ENCODE measurements at places on chromosomes 6 and 20.

GRCh38 chr20:33232486-33233072, 3.2 kb upstream of the BPIFA1 start:
- DNase-seq, result no peak

GRCh38 chr6:113161018-113161315, 696.2 kb upstream of the MARCKS start:
- no peak for DNase-seq

DNA sequence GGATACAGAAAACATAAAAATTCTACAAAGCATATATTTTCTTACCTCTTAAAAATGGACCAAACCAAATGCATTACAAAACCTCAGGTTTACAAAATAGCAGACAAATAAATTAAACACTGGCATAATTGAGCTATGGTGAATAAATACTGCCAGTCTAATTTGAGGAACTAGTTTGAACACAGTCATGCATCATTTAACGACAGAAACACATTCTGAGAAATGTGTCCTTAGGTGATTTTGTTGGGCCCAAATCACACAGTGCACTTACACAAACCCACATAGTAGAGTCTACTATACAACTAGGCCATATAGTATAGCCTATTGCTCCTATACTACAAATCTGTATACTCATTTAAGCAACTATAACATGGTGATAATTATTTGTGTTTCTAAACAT, 215.6 kb downstream of the FOXC1 start:
- DNase-seq, result no peak

- DNase-seq, result no peak
These were observed 41.7 kb downstream of the SLC23A2 start for GRCh38 chr20:4959592-4959991.

GRCh38 chr6:24524805-24525204, 30.0 kb downstream of the ALDH5A1 start:
- no peak for DNase-seq

DNA sequence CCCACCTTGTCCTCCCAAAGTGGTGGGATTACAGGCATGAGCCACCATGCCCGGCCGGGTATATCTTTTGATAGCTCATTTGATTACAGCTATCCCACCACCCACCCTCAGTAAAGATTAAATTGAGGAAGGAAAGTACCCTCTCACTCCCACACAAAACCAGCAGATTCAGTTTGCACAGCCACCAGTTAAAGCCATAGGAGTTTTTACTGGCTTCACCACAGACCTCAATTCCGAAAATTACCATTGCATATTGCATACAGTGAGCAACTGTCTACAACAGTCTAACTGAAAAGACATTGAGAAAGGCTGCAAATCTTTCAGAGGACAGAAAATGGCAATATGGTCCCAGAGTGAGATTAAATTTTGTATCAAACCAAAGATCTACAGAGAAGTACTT, 34.9 kb downstream of the ESF1 start:
- no peak for DNase-seq

GRCh38 chr6:52990342-52990741, 4.7 kb downstream of the GSTA4 start:
- DNase-seq, result no peak

DNA sequence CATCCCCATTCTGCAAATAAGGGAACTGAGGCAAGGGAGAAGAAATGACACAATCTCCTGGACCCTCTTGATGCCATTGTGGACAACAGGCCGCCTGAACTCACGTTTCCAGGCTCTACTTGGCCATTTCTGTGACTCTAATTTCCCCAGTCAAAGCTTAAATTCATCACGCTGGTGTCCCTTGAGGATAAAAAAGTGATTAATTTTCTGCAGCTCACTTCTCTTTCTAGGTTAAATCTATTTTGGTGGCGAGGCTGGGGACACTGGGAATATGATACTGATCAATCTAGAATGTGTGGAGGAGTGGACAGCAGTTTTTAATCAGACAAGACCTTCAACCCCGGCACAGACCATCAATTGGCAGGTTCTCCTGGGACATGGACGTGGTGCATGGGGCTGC, 168.2 kb upstream of the SULF2 start:
- no peak for DNase-seq

DNA sequence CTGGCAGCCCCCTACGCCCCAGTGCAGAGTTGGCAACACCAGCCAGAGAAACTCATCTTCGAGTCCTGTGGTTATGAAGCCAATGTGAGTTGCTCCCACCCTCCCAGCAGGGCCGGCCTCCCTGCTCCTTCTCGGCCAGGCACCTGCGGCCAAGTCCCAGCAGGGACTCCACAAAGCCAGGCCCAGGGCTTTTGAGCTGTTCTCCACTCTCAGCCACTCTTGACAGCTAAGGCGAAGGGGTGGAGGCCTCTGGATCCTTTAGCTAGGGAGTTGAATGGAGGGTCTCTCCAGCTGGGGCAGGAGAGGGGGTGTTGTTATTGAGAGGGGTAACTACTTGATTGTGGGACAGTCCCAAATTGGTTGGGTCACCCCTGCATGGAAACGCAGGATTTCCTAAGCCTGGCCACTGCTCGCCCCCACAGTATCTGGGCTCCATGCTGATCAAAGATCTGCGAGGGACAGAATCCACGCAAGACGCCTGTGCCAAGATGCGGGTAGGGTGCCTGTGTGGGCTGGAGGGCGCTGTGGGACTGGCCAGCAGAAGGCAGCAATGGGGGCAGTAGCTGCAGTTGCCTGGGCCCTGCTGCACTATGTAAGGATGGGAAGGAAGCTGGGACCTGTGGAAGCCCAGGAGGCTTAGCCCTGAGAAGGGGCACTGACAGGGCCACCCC, 58.3 kb downstream of the TCP11 start:
- no peak for DNase-seq

- no peak for DNase-seq
These were observed 101.3 kb upstream of the ESR1 start for GRCh38 chr6:151705993-151706733.

DNA sequence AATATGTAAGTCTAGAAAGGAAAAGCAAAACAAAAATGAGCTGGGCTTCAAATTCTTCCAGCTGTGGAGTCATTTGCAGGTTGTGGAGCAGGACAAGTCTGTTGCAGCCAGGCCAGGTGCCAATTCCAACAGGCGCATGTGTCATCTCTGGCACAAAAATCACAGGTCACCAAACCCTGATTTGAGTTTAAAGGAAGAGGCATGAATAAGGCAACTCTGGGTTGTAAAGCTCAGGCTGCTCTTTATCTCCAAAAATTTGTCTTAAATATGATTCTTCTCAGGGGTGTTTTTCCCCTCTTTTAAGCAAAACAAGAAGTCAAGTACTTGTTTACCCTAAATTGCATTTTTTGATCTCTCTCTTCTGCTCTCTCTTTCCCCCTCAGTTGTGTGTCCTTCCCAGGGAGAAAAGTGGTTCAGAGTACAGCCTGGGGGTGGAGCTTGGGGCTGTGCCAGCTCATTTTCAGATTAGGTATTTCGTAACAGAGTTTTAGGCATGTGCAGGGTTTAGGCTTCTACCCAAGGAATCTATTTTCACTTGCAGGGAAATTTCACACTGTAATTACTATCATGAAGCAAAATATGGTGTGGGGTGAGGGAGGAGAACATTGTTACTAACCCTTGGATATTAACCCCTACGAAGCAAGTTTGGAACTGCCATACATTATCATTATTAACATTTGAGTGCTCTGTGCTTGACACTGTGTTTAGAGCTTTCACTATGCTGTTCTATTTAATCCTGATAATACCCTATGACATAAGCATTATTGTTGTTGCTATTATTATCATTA, 8.3 kb upstream of the NCOA3 start:
- DNase-seq, result peak; percentile 47

- DNase-seq, result no peak
These were observed 59.2 kb downstream of the SYNJ2 start for GRCh38 chr6:158040804-158041347.

DNA sequence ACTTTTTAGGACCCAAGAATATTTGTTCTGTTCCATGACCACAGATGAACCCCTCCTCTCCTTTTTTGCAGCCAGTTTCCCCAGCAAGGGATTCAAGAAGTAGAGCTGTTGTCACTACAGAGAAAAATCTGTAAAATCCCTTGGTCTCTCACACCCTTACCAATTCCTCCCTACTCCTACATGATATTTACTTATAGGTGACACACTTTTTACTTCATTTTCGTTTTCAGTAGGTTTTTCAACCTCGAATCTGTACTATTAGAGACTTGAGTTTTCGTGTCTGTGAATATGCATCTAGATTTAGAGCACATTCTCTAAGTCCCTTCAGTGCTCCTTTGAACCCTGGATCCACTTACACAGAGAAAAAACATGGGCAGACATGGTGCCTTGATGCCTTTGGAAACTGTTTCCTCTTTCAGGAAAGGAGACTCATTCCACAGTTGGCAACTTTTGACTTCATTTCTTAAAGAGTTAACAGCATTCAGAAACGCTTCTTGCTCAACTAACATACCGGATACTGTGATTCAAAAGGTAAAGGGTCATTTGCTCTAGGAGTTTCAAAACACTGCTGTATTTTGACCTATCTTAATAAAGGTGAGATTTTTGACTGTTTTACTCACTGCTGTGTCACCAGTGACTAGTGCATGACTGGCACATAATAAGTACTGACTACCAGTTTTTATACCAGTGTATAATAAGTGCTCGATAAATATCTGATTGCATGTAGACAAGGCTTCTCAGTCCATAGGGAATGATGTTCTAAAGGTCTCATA, 50.6 kb downstream of the LAMA4 start:
- no peak for DNase-seq

GRCh38 chr6:148747145-148747470, 278 bp downstream of the UST start:
- DNase-seq, result no peak

GRCh38 chr20:14729390-14729789, 392.0 kb upstream of the FLRT3 start:
- no peak for DNase-seq

DNA sequence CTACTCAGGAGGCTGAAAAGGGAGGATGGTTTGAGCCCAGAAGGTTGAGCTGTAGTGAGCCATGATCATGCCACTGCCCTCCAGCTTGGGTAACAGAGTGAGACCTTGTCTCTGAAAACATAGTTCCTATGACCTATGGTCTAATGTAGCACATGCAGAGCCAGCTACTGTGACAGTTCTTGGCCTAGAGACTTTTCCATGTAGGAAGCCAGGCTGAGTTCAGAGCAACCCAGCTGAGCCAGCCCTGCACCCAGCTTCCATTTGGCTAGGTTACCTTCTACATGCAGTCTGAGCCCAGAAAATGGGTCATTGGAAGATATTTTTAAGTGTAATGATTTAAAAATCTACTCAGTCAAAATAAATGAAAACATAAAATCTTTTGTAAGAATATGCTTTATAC, 92.8 kb downstream of the FNDC1 start:
- DNase-seq, result no peak

GRCh38 chr6:26104457-26105108, 17.4 kb downstream of the HFE start:
- no peak for DNase-seq

- DNase-seq, result no peak
These were observed 259.6 kb downstream of the FOXC1 start for GRCh38 chr6:1869308-1869707.

- no peak for DNase-seq
These were observed 979.1 kb upstream of the FLRT3 start for GRCh38 chr20:15316556-15316955.

DNA sequence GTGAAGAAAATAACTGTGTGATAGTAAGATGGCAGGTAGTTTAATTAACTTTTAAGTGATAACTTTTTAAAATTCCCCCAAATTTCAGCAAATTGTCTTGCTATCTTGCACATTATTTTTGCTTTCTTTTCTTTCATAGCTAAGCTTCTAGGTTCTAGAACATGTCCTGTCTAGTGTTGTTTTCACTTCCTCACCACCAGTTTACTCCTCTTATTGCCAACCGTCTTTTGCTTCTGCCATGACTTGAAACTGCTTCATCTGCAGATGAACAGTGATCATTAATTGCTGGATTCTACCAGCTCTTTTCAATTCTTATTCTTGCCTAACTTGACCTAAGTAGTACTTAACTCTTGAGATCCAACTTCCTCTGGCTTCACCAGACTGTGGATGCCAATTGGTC, 137.8 kb downstream of the CENPW start:
- DNase-seq, result no peak

GRCh38 chr6:4599924-4600323, 176.3 kb upstream of the CDYL start:
- DNase-seq, result no peak

DNA sequence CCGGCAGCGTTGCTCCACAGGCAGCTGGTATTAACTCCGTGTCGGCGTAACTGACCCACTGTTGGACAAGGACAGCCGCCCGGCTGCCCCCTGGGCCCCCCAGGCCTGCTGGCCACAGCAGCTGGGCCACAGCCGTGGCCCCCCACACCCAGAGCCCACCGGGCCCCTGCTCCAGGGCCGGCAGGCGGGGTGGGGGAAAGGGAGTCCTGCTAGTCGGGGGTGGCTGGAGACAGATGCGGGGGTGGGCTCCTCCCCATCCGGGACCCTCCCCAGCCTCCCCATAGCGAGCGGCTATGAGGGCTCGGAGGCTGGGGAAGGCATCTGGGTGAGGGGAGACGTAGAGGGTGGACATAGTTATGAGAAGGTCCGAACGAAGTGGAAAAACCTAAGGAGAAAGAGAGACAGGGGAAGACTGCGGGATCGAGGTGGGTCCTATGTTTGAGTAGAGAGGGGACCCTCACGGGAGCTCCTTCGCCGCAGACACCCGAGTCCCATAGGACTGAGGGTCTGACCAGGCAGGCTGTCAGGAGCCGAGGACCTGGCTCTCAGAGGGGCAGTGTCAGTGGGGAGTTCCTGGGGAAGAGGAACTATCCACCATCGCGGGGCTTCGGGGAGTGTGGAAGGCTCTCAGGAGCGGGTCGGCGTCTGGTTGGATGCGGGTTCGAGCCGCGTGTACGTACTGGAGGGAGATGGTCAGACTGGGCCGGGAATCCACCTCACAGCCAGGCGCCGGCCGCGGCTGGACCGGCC, 511 bp downstream of the VARS1 start:
- no peak for DNase-seq

DNA sequence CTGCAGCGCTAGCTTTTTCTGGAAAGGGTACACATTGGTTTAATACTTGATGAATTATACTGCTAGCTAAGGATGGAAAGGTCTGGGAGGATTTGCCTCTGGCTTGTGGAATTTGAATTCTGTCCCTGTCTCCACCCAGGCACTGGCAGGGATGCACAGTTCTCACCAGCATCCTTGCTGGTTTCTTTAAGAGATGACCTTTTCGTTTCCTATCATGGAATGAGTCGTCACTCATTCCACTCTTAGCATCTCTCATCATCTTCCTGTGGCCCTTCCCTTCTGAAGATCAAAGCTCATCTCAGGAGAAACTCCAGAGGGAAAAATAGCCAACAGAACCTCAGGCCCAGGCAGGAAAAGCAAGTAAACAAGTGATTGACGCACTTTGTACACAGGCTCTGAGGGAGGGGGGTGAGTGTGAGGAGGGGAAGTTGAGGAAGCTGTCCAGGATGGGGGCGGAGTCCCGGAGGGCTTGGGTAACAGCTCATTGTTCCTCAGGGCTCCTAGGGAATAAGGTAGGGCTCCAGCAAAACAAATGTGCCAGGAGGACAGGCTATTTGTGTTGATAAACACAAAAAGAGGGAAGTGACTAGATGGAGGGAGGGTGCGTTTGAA, 25.7 kb upstream of the SAYSD1 start:
- no peak for DNase-seq

All from activated CD4-positive, alpha-beta T cell treated with anti-CD3 and anti-CD28 coated beads, Interleukin-2, amount 50 U/mL, for 4 hours (primary cell).